ENCODE measurements at places on chromosomes 13 and 19.

DNA sequence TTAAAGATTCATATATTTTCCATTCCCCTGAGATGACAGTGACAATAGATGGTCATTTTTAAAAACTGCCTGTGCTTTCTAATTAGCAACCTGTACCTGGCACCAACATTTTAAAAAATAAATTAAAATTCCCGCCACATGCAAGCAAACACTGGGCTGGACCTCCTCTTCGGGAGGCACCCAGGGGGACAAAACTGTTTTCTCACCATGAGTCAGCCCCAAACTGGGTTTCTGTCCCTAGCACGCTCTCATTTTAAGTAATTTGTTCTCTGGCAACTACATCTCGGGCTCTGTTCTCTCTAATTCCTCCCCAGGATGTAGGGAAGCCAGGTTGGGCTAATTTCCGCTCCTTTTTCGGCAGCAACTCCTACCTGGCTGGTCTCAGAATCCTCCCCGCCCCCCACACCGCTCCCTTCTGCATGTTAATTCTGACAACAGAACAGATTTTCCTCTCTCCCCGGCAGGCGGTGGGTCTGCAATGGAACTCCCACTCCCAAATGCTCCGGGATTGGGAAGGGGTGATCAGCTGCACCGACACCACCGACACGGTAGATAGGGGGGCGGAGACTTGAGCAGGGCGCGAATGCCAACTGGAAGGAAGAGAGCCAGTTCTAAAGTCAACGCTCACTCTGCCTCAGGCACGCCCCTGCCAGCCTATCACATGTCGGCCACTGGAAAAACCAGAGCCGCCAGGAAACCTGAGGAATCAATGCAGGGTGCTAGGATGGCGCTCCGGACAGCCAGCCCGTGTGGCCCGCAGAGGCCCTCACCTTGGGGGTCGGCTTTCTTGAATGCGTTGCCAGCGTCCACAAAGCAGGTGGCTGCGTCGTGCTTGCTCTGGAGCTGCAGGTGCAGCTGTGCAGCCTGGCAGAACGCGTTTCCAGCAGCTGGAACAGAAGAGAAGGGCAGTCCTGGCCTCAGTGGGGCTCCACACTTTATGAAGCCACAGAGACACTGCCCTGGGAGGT, 14.7 kb downstream of the NAPA start:
- DNase-seq: no peak

DNA sequence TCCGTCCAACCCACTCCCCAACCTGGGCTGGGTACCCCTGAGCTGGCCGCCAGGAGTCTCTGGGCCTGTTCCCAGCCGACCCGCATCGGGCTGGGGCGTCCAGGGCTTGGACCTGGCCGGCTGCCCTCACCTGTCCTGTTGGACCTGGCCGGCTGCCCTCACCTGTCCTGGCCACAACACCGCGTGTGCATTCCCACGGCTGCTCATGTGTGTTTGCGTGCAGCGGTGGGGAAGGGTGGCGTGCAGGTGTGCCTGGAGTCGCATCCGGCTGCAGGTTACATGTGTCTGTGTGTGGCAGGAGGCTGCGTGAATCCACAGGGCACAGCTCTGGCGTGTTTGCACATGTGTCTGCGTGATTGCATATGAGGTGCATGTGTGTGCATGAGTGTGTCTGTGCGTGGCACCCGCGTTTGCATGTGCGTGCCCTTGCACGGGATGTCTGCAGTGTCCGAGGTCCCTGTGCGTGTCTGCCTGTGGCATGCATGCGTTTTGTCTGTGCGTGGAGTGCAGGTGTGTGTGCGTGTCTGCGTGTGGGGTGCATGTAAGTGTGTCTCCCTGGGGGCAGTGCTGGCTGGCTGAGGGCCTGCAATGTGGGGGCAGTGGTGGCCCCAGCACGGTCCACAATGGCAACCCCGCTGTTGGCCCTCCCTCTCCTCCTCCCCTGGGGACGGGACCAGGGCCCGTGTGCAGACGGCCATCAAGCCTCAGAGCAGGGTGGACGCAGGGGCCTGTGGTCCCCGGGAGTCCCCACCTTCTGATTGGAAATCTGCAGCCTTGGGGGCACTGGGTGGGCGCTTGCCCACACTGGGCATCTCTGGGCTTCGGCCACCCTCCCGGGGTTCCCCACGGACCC, 3.4 kb downstream of the EFNA2 start:
- no peak for DNase-seq

GRCh38 chr13:98927951-98928927, 49.6 kb downstream of the DOCK9 start:
- DNase-seq: no peak

GRCh38 chr19:58476498-58477015, 405 bp downstream of the ZNF446 start:
- no peak for DNase-seq

DNA sequence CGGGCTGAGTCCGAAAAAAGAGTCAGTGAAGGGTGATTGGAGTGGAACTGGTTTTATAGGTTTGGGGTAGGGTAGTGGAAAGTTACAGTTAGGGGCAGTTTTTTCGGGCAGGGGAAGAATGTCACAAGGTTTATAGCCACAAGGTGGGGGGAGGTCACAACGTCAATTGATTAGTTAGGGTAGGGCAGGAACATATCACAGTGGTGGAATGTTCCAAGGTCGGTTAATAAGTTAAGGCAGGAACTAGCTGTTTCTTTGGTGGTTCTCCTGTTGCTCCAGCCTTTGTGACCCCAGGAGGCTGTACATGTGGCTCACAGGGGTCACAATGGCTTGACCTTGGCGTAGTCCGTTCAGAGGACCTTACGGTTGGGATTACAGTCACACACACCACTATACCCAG, 20.3 kb downstream of the RDH8 start:
- no peak for DNase-seq

- DNase-seq: no peak
Observed at GRCh38 chr13:35796623-35797022, 320.1 kb upstream of the MAB21L1 start.

DNA sequence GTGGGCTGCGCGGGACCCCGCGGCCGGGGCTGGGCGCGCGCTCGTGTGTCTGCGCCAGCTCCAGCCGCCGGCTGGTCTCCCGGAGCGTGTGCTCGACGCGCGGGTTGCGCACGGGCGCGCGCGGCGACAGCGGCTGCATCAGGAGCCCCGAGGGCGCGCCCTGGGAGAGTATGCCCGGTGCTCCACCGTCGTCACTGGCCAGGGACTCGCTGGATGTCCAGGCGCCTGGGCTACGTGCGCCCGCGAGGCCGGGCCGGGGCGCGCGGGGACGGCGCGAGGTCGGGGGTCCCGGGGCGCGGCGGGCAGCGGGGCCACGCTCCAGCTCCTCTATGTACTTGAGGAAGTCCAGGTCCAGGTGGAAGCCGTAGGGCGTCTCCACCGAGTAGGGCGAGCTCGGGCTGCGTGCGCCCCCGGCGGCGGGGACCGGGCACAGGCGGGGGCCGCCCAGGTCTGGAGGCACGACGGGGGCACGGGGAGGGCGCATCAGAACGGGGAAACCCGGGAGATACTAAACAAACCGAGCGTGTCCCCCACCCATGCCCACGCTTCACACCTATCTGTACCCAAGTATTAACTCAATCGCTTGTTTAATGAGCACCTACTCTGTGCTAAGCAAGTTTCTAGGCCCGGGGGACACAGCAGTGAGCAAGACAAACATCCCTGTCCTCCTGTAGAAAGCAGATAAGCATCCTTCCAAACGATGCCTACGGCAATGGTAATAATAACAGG, 7.6 kb downstream of the KANK3 start:
- DNase-seq: peak; percentile 55

GRCh38 chr13:38013676-38014075, 144.1 kb upstream of the TRPC4 start:
- DNase-seq: no peak

DNA sequence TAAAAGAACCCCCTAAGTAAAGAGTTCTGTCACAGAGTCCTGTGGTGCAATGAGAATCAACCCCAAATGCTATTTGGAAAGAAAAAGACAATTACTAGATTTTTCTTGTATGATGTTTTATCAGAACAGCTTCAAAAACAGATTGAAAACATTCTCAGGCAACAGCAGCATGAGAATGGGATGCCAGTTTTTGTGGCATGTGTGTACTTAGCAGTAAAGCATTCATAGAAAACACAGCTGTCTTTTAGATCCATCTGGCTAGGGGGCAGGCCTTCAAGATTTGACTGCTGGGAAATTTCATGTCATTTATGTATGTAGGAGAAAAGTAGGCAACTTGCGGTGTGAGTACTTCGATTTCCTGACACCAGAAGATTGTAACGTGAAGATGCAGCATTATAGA, 170.5 kb upstream of the HTR2A start:
- DNase-seq: no peak

GRCh38 chr13:85662186-85662585, 137.0 kb downstream of the SLITRK6 start:
- DNase-seq: no peak

DNA sequence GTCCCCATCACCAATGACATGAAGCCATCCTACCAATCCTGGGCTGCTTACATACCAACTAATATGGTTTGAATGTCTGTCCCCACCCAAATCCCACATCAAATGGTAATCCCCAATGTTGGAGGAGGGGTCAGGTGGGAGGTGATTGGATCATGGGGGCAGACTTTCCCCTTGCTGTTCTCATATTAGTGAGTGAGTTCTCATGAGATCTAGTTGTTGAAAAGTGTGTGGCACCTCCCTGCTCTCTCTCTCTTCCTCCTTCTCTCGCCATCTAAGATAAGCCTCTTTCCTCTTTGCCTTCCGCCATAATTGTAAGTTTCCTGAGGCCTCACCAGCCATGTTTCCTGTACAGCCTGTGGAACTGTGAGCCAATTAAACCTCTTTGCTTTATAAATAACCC, 53.6 kb upstream of the FAM124A start:
- DNase-seq: no peak

DNA sequence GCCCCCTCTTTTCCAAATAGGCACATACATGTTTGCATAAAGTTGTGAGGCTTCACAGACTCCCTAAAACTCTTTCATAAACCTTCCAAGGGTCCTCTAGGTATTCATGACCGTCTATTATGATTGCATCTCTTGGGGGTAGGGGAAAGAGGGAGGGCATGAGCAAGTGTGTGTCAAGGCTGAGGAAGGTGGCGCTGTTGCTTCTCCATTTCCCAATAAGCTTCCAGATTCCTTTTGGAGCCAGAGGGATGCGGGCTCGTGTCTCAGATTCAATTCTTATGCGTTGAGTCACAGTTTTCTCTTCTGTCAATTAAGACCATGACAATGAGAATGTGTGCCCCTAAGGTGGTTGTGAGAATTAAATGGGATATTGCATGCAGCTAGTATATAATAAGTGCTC, 51.0 kb upstream of the CYP2A7 start:
- no peak for DNase-seq
